ENCODE measurements at places on chromosomes 3 and 15.

GRCh38 chr3:191123231-191123630, 75.8 kb upstream of the OSTN start:
- no peak for DNase-seq

GRCh38 chr3:60386306-60386705, 864.9 kb downstream of the FHIT start:
- DNase-seq = no peak

DNA sequence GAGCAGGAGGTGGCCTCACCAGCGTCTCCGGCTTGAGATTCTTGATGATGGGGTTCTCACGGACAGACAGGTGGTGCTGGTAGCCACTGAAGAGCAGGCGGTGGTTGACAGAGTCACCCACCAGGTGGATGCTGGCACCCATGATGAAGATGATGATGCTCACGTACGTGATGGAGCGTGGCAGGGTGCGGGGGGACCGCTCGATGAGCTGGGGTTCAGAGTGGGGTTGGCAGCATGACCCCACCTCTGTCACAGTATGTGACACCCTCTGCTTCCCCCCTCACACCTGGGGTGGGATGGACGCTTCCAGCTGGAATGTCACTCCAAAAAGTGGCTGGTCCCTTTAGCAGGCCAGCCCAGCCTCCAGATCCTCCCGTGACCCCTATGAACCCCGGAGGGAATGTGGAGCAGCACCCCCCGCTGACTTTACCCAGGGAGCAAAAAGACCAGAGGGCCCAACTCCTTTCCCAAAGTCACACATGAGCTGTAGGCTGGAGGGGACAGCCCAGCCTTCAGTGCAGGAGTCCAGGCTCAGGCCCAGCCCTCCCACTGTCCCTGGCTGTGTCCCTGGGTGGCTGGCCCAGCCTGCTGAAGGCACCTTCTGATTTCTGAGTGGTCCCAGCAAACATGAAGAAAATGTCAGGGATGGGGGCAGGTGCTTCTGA, 6.7 kb upstream of the CALML4 start:
- no peak for DNase-seq

DNA sequence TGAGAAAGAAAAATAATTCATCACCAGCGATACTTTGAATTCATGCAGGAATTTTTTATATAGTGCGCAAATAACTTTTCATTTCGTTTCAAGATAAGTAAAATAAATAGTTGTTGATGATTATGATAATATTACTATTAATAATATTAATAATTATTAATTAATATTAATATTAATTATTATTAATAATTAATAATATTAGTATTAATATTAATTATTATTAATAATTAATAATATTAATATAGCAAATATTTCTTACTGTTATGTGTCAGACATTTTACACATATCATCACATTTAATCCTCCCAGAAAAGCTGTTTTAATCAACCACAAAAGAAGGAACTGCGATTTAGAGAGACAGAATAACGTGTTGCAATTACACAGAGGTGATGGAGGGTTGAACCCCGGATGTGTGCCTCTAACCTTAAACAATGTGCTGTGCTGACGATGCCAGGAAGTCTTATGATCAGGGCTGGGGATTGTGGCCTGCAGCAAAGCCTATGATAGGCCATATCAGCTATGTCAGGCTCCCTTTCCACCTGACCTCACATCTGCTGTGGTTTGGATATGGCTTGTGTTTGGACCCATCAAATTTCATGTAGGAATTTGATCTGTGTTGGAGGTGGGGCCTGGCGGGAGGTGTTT, 263.5 kb upstream of the NR2F2 start:
- DNase-seq = no peak

GRCh38 chr3:16828815-16829214, 55.9 kb upstream of the PLCL2 start:
- peak; percentile 60 for DNase-seq

GRCh38 chr3:45488591-45488990, 100.2 kb downstream of the LARS2 start:
- no peak for DNase-seq

DNA sequence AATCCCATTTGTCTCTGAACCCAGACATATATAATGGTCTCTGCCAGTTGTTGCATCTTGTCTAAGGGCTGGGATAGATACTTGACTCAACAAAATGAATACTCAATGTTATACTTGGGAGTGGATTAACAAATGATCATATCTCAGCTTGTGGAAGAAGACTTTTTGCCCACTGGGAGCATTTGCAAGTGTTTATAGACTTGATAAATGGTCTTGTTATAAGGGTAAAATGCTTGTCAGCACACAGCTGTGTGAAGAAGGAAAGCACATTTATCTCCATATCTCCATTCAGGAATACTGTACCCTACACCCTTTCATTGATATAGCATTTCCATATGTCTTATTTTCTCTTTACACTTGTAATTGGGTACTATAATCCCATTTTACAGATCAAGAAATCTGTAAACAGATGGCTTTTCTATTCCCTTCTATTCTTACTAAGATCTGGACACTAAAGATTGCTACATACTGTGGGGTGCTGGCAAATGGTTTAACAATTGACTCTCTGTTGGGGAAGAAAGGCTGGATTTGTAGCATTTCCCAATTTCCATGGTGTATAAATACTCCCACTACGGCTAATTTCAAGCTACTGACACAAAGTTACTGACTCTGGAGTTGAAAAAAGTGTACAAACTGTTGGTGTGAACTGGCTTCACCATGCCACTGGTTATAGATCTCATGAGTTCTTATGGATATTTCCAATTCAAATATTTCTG, 154.6 kb downstream of the CHST2 start:
- no peak for DNase-seq

GRCh38 chr15:83283138-83283812, 1.2 kb downstream of the BNC1 start:
- DNase-seq = peak; percentile 66

DNA sequence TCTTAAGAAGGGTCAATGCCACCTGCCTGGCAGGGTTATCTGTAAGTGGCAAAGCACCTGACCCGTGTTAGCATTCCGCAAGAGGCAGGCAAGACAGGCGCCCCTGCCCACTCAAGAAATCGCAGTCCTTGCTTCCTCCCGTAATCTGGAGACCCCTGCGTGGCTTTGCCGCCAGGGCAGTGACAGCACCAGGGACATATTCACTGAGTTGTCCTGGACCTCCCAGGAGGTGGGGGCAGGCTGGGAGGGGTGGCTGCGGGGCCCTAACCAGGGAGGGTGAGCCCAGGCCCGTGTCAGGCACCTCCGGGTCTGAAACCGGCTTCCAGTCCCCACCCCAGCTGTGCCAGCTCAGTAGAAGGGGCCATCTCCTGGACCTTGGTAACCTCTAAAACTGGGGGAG, 15.8 kb upstream of the SEC13 start:
- DNase-seq = no peak

- no peak for DNase-seq
These were observed 73.2 kb upstream of the GSK3B start for GRCh38 chr3:120167488-120167887.

GRCh38 chr15:64833690-64834089, 8.0 kb upstream of the PLEKHO2 start:
- no peak for DNase-seq

GRCh38 chr3:15754047-15754446, 43.7 kb downstream of the ANKRD28 start:
- DNase-seq = peak; percentile 69

- no peak for DNase-seq
These were observed 137.6 kb downstream of the RPLP1 start for GRCh38 chr15:69590201-69590710.

GRCh38 chr15:27549746-27550145, 549.4 kb downstream of the OCA2 start:
- DNase-seq = no peak

DNA sequence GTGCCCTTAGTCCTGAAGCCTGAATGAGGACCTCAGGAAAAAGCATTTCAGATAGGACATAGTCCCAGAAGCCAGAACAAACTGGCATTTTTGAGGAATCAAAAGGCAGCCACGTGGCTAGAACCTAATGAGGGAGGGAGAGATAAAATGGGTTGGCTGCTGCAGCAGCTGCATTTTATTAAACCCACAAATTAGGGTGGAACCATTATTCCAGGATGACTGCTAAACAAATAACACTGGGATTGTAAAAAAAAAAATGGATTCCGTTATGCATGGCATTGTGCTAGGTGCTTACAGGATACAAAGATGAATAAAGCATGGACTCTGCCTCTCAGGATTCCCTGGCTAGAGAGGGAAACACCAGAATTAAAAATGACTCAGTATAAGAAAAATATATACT, 141.5 kb downstream of the SATB1 start:
- DNase-seq = no peak

DNA sequence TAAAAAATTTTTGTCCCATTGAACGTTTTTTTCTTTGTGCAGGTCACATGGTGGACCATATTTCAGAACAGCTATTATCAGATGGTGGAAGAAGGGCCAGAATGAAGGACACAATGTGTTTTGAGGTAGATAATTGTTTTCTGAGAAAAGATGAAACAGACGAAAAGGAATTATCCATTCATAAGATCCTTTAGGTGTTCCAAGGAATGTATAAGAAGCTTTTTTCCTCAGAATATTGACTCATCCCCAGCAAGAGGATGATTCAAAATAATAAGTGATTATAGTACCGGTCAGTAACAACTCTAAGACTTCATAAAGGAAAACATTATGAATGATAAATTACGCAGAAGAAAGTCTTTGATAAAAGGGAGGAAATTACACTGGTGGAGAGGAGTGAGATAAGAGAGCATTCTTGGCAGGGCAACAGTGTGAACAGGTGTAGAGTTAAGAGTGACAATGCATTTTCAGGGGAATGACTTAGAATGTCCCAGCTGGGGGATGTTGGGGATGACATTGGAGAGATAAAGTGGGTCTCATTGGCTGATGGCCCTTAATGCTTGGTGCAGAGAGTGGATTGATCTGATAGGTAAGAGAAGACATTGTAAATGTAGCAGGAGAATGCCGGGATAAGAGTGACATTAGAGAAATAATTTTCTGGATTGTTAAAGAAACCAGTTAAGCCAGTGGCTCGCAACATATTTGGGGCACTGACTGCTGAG, 27.0 kb upstream of the AQP9 start:
- DNase-seq = no peak

- DNase-seq = no peak
These were observed 1.8 kb downstream of the MANF start for GRCh38 chr3:51386852-51387229.

GRCh38 chr3:168295027-168295426, 199.3 kb upstream of the GOLIM4 start:
- DNase-seq = no peak

GRCh38 chr3:61829722-61830350, 268.5 kb downstream of the PTPRG start:
- DNase-seq = no peak

DNA sequence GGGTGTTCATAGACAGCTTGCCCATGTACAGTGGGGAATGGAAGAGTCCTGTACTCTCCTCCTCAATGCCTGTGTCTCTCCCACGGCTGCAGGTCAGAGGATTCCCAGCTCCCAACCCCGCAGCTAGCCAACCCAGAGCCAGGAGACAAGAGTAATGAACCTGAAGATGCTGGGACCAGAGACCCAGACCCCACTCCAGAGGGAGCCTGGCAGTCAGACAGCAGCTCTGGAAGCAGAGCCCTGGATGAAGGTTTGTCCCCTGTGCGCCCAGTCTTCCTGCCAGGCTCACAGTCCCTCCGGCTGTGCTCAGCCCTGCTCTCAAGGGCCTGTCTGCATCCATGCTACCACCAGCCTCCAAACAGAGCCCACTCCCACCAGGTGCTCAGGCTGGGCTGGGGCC, 29.5 kb downstream of the EFCC1 start:
- DNase-seq = no peak

- DNase-seq = peak; percentile 63
These were observed 638 bp downstream of the WDR5B start for GRCh38 chr3:122415104-122415744.

DNA sequence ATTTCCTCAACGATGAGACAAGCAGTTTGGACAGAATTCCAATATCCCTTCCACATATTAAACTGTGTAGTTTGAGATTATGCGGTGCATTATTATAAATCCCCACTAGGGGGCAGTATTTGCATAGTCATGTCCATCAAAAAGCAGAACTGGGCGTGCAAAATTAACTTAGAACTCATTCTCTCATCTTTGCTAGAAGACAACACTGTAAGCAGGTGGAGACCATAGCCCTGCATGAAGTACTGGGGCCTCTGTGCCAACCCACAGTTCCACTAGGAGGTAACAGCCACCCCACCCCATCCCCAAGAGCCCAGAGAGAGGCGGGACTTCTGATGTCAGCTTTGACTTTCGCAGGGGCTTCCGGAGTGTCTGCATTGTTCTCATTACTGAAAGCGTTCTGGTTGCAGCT, 106.6 kb upstream of the TMC3 start:
- DNase-seq = peak; percentile 66

- no peak for DNase-seq
These were observed 410.2 kb downstream of the GAP43 start for GRCh38 chr3:116033516-116033915.

DNA sequence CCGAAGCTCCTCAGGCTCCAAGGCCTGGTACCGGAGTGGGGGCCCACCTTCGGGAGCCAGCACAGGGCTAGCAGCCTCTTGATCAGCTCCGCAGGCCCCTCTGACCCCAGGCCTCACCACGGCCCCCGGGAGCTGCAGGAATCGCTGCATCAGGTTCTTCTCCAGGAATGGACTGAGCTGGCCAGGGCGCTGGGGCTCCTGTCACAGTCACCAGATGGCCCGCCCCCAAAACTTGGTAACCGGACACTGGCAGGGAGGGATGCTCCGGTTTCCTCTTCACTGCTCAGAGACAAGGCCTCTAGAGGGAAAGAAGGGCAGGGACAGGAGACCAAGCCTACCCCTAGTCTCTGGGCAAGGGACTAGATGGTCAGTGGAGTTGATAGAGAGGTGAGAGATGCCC, 9.9 kb downstream of the AP3B2 start:
- peak; percentile 4 for DNase-seq

DNA sequence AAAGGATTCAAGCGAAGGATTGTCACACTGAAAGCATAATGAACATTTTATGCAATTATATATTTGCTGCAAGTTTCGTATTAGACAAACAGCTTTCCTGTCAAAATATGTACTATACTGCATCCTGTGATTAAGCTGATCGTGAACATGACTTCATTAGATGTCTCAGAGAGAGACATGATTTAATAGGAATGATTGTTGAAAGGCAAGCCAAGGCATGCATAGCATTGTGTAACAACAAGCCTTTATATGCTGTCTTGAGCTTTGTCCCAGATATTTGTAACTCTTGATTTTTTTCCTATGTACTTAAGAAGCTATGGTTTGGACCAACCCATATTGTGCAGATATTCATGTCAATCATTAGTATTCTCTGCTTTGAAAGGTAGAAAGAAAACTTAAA, 309.1 kb downstream of the KCNH8 start:
- DNase-seq = no peak

DNA sequence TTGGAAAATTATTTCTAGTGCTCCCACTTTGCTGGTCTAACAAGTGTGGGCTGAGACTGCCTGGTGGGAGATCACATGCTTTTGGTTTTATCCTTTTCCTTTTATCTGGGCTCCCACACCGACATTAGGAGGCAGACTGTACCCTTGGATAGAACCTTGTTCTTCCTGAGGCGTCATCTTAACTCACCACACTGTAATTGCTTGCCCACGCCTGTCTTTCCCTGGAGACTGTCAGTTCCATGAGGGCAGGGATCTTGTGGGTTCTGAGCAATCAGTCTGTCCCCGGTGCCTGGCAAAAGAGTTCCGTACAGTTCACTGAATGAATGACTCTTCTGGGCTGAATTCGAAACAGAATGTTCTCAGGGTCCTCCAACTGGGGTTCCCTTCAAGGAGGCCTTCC, 124.6 kb upstream of the ABHD17C start:
- no peak for DNase-seq

Data from EH (cell line).